ENCODE measurements at places on chromosomes 2 and 18.

DNA sequence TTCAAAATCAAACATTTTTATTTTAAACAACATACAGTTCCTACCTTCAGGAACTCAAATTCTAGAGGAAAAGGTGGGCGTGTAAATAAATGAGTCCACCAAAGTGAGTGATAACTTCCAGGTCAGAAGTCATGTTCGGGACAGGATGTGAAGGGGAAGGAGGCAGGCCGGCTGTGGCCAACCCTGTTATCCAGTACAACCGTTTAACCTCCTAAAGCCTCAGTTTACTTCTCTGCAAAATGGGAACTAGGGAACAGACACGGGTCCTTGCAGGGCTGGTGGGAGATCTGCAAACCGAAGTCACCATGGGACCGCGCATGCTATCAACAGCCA lies 373 bp downstream of the EIPR1 start:
- DNase-seq, result no peak

DNA sequence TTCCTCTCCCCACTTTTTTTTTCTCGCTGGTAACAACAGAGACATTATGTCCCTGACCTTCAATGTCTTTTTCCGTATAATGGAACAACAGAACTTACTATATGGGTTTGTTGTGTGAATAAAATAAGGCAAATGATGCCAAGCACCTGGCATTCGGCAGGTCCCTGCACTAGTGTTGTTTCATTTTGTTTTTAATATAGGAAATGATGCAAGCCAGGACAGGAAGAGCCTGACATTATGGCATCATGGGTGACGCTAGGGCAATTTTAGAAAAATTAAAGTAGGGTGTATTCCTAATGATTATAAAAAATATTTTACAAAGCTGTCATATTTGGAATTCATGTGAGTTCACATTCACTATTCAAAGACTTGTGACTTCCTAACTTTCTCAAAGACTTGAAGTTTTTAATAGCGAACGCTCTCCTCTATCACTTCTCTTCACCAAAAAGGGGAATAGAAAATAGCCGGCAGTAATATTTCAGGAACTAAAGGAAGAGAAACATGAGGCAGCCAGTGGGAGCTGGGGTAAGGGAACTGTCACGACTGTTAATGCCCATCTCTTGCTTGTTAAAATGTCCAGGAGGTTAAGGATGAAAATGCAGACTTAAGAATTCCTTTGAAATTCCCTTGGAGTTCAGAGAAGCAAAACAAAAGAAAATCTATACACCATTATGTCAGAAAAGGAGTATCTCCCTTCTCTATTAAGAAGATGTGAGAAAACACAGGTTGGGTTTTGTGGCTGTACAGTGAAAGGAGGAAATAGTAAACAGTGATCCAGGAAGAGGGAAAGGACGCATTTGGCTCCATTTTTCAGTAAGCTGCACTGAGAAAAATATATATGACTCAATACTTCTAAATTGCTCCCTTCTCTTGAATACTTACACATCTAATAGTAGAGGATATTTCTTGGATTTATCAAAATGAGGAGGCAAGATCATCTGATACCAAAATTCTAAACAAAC lies 60.2 kb downstream of the DPP4 start:
- DNase-seq, result no peak

DNA sequence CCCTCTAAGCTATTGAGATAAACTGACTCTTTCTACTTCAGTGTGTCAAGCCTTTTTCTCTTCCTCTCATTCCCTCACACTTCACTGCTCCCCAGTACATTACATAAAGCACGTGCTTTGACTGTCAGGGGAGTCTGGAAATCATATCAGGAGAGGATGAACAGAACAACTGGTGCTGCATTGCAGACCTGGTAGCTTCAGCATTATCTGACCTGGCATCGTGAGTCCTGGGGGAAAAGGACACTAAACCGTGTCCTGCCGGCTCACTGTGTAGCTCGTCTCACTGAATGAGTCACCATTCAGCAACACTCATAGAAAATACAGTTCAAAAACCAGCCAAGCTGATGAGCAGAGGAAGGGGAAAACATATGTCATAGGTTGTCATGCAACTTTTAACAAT lies 108.5 kb upstream of the UNC80 start:
- no peak for DNase-seq

- no peak for DNase-seq
These were observed 361.0 kb upstream of the TMEFF2 start for GRCh38 chr2:192555740-192556139.

DNA sequence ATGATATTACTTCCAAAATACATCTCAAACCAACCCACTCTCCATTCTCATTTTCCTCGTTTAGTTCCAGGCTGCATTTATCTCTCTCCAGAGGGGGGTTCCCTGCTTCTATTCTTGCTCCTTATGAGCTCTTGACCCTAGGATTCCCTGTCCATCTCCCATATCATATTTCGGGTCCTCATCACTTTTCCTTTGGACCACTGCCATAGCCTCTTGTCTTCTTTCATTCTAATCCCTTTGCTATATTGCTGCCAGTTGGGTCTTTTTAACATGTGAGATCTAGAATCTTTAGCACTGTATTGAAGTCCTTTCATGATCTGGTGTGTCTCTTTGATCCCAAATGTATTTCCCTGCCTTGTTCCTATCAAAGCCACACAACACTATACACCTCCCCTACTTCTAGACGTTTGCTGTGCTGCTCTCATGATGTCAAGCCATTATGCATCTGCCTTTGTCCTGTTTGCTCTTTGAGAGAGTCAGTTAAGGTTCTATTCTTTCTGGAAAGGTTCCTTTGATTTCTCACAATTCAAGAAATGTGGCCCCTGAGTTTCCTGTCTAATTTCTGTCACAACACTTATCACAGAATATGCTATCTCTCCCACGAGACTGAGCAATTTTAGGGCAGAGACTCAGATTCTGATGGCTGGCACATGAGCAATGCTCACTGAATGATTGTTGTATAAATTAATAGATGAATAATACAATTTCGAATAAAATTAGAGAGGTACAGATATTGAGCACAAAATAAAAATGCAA lies 43.2 kb upstream of the SESTD1 start:
- no peak for DNase-seq

GRCh38 chr2:101518578-101519492 lies 43.9 kb upstream of the RFX8 start:
- no peak for DNase-seq

GRCh38 chr18:54647176-54647575 lies 56.1 kb downstream of the DYNAP start:
- no peak for DNase-seq

DNA sequence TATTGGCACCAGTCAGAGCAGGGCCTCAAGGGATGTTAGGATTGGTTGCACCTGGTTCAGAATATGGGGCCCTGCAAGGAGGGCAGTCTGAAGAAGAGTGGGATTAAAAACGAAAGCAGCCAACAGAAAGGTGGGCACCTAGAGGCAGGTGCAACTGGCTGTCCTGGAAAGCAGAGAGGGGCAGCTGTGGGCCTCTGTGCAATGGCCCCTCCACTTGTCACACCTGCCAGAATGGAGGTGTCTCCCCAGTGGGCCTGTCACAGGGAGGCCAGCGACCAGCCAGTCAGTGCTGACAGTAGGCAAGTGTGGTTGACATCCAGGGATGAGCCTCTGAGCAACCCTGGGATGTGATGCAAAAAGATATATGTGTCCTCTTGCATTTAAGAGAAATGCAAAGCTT lies 37.7 kb downstream of the INPP4A start:
- no peak for DNase-seq

DNA sequence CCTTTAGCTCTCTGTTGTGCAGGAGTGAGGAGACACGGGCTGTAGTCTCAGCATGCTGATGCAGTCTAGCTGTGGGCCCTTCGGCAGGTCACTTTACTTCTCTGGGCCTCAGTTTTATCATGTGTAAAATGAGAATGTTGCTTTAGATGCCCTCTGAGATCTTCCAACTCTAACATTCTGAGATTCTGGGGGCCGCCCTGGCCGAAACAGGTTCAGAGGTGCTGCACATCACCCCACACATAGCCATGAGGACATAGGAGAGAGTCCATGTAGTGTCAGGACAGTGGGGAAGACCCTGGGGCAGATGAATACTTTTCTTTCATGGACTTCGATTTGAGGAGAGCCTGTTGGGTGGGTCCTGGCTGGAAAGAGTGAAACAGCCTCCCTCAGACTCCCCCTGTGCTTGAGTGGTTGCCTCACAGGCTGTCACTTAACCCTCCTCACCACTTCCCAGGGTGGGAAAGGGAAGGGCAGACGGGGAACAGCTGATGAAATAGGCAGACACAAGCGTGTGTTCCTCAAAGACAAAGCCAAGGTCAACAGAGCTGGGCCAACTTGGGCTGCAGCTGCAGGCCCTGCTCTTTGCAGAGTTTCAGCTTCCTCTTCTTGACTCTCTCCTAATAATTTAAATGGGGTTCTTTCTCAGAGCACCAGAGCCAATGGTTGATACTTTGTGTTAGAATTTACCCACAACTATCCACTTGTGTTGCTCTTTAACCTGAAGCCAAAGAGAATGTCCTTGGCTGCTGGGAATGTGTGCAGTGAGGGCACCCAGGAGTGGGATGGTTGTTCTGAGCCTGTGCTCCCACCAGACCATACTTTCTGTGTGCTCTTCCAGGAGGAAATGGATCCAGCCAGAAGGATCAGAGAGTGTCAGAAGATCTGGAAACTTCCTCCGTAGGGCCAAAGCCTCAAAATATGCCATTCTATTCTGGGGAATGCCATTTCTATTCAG lies 14.7 kb upstream of the MRPL33 start:
- no peak for DNase-seq

DNA sequence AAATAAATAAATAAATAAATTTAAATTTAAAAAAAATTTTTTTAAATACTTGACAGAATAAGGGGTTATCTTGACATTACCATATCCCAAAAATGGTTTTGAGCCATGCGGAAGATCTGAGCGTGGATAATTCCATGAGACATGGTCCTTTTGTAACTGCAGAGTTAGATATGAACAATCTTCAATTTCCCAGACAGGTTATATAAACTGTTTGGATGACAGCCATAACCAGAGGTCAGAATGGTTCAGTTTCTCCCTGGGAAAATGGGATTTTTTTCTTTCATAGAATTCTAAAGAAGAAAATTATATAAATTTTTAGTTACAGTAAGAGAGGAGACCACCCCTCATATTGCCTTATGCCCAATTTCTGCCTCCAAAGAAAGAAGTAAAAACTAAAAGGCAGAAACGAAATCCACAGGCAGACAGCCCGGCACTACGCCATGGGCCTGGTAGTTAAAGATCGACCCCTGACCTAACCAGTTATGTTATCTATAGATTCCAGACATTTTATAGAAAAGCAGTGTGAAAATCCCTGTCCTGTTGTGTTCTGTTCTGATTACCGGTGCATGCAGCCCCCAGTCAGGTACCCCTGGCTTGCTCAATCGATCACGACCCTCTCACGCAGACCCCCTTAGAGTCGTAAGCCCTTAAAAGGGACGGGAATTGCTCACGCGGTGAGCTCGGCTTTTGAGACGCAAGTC lies 3.0 kb downstream of the GALM start:
- no peak for DNase-seq

GRCh38 chr2:196422361-196422760 lies 217.2 kb upstream of the CCDC150 start:
- no peak for DNase-seq

GRCh38 chr2:61549546-61549945 lies 11.4 kb upstream of the XPO1 start:
- DNase-seq, result no peak

DNA sequence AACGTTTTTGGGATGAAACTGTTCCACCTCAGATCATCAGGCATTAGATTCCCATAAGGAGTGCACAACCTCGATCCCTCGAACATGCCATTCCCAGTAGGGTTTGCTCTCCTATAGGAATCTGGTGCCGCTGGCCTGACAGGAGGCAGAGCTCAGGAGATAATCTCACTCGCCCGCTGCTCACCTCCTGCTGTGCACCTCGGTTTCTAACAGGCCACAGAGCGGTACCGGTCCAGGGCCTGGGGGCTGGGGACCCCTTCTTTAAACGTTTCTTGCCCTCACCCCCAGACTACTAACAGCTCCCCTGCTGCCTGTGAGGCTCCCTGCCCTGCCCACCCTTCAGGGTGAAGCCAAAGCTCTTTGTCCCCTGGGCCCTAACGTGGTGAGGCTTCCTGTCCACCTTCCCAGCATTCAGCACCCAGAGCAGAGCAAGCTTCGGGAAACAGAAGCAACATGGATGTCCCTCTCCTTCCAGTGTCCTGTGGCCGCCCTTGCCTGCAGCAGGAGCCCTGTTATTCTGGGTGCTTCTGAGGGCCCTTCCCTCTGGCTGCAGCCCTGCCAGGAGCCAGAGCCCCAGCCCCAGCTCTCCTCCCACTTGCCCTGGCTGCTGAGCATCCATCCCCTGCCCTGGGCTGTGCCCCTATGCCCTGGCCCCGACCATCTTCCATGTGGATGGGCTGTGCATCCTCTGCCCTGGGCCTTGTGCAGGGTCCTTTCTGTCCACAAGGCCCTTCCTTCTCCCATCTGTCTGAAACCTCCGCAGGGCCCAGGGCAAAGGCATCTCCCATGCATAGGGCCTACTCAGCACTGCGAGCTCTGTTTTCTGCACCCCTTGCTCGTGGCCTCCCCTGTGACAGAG lies 140.1 kb downstream of the MBP start:
- DNase-seq, result no peak

DNA sequence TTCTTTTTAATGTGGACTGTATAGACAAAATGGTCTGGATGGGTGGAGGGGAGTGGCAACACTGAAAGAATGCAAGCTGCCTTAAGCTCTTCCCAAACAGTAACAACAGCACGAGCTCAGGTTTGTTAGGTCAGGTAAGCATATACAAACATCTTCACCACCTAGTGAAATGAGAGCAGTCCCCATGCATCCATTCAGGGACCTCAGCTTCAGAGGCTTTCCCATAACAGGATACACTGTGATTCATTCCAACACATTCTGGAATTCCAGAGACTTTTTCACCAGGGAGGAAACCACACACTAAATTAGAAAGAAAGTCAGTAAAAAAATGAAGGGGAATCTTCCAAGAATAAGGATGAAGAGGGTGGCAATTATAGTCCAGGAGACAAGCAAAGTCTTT lies 50.4 kb upstream of the BZW1 start:
- no peak for DNase-seq

GRCh38 chr2:174535083-174535482 lies 48.3 kb upstream of the GPR155 start:
- DNase-seq, result no peak

- no peak for DNase-seq
These were observed 178.6 kb upstream of the CREB1 start for GRCh38 chr2:207351171-207351570.

GRCh38 chr18:56795381-56795780 lies 144.2 kb downstream of the WDR7 start:
- no peak for DNase-seq

DNA sequence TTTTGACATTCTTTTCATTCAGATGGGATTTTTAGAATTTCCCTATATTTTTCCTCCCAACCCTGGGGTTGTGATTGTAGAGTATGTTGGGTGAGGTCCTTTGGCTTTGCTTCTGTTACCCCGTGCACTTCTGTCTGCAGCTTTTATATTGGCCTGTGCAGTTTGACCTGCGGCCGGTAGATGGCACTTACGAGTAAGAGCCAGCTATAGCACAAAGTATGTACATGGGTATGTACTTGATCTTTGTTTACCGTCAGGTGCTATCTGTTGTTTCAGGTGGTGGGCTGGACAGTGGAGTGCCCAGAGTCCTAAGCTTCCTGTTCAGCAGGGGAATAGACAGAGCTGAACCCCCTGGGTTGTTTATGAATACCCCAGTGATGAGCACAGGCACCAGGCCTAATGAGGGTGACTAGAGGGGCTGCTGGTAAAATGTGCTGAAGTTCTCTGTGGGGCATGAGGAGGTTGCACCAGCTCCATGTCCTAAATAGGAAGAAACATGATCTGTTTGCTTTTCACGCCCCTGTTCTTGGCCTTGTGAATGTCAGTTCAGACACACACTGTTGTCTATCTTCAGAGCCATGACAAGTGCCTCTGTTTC lies 58.9 kb upstream of the THUMPD2 start:
- peak; percentile 11 for DNase-seq

Data from AG04450 (cell line).